ENCODE measurements at places on chromosomes 1 and 21. TPM values are rescaled to one million over a fixed set of nuclear protein-coding genes. Genes with fewer than 3 reads are reported as not detected.

The ERICH3 gene
- 0.19 TPM for total RNA-seq

The TSACC gene
- not detected for total RNA-seq

The VSIG8 gene
- total RNA-seq = not detected

The USP1 gene
- total RNA-seq = 20.2 TPM

The SYTL1 gene
- total RNA-seq = 1.6 TPM

The FAM72C gene
- total RNA-seq = 0.19 TPM

The PLCH2 gene
- 1.0 TPM for total RNA-seq

The FAM72B gene
- 1.1 TPM for total RNA-seq

The USH2A gene
- total RNA-seq = not detected

DNA sequence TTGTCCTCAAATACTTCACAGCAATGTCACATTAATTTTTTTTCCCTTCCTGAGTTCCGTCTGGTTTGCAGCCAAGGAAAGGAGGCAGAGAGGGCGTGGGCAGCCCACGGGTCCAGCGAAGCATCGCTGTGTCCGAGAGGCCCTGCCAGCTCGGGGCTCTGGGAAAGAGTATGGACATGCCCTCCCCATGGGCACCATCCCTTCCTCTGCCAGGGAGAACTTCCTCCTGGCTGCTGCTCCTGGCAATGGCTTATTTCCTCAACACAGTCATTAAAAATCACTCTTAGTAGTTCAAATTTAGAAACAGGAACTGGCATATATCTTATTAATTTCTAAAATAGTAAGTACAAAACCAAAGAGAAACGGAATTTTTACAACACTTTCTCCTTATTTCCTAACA, 115.4 kb downstream of the RIPK4 start:
- DNase-seq = peak; percentile 60

DNA sequence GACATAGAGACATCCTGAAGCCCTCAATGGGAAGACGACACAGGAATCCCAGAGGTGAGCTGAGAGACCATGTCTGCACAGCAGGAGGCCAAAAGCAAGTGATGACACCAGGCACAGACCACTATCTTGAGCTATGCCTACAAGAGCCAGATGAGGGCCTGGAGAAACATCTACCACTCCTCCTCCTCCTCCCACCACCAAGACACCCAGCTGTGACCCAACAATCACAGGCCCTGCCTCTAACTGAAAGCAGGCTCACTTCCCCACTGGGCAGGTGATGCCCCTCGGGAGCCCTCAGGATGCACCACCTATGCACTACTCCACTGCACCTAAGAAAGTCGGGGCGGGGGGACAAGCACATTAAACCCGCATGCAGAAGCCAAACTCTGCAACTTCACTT, 16.5 kb downstream of the TADA1 start:
- no peak for DNase-seq

- no peak for DNase-seq
Observed at GRCh38 chr1:237500566-237500965, 390.2 kb downstream of the ZP4 start.

DNA sequence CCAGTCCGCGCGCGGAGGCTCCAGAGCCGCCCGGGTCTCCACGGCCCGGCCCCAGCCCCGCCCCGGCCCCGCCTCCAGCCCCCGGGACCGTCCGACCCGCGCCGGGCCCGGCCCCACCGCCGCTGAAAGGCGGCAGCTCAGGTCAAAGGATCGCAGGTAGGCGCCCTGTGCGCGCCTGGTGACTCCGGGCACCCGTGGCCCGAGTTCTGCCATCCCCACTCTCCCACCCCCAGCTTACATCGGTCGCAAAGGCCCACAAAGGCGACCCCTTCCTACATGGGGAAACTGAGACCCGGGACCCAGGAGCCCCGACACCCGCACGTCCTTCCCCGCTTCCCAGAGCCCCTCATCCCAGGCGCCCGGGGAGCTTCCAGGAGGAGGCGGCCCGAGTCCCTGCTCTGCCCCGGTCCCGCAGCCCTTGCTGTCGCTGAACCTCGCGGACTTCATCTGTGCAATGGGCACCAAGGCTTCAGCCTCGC, at the start of gene TMEM200B:
Gene TMEM200B, minus strand, starts transcription at position 17 of the 479 bp plus-strand sequence. CDS start 2,075 bp downstream, outside the sequence.
- DNase-seq = no peak

DNA sequence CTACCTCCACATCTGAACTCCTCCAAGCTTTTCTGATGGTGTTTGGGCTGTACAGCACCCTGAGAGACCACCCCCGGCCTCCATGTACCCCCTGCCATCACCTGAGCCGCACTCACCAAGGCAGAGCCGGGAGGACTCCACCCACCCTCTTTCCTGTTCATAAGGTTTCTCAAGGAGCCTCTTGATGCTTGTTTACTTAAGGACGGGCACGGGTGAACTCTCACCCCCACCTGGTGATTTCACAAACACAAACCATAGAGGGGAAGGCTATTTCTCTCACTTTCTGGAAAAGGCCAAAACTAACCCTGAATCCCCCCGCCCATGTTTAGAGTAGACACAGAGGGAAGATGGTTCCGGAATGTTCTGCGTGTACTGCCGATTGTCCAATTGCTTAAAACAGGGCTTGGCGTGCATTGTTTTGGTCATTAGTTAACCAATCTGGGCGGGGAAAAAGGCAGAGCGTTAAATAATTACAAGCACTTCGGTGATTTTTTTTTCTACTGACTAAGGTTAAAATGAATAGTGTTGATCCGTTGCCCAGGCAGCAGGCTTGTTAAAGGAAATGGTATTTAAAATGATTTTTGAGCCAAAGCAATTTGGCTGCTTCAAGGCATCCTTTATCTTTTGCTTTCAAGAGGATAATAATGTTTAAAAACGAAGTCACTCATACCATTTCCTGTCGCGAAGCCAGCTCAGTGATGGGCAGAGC, 279.8 kb upstream of the VAMP3 start:
- DNase-seq = no peak

DNA sequence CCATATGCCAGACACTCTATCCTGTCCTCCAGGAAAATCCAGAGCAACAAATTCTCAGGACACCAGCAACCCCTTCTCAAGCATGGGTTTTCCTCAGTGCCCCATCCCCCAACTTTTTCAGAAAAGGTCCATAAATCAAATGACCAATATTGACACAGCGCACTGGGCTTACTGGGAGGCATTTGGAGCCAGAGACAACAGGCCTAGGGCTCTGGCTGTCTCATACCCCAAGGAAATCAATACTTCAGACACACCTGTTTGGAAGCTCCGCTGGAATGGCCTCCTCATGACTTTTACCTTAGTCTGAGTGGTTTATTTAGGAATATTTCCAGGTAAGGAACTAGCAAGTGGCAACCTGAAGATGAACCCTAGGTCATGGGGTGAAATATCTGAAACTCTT, 66.9 kb upstream of the TNR start:
- no peak for DNase-seq

GRCh38 chr1:109984190-109984455, 442 bp upstream of the AHCYL1 start:
- no peak for DNase-seq

DNA sequence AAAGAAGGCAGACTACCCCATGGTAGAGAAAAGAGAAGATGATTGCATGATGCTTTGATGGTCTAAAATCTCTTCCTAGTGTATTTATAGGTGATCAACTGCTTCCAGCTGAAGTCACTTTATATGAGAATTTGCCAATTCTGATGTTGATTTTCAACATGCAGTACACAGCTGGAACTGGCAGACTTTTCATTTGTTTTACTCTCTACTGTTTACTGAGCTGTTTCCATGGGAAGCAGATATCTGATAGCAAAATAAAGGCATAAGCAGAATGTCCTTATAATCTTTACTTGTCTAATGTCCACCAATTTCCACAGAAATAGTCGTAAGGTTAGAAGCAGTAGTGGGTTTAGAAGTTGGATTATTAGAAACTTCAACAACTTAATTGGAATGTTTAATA, 74.9 kb downstream of the SYDE2 start:
- no peak for DNase-seq

DNA sequence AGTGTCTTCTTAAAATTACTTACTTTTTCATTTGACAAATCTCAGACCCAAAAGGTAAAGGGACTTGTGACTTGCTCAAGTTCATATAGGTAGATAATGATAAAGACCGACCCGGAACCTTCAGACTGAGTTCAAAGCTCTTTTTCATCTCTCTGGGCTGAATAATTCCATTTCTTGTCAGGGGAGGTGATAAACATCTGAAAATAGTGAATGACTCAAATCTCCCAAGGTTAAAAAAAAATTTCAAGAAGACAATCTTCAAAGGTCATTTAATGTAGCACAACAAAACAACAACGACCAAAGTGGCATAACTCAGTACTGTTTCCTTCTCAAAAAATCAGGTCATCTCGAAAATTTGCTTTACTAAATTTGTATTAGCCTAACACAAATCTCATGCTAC, 20.6 kb downstream of the LUZP1 start:
- no peak for DNase-seq

DNA sequence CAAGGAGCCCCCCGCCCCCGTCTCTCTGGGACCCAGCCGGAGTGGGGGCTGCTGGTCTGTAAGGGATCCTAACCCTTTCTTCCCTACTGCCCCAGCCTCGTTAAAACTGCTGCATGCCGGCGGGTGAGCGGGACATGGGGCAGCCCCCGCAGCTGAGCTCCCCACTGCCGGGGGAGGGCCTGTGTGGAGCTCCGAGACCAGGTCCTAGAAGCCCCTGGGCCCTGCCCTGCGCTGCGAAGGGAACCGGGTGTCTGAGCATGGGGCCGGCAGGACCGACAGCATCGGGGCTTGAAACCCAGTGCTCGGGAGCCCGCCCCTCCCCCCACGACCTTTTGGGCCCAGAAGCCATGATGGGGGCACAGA, 9.2 kb upstream of the COL6A1 start:
- peak; percentile 83 for DNase-seq

GRCh38 chr1:91712981-91713841, 172.7 kb downstream of the TGFBR3 start:
- DNase-seq = no peak

All from posterior vena cava (tissue), 2 donors.